ENCODE measurements at places on chromosomes 16 and 17.
A peak's percentile ranks its signal among the peaks of the same experiment; 100 is the strongest.

DNA sequence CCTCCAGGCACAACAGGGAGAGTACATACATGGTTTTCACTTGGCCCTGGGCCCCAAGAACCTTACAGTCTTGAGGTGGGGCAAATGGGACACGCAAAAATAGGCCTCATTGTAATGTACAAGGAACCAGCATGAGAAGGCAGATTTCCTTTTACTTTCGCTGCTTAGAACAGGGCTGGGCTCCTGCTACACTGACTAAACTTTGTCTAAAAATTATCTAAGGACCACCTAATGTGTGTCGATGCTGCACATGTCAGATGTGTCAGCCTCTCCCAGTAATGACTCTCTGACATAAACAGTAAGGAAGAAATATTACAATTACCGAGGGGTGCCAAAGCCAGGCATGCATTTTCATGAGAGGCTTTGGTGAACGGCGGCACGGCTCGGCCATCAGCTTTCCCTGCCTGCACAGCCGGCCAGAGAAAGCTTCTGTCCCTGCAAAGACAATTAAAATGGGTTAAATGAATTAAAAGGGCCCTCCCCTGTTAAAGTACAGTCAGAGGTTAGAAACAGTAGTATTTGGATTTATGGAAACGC lies 224.2 kb upstream of the IRX3 start:
- no peak for DNase-seq

GRCh38 chr17:78838574-78839005 lies 2.0 kb downstream of the USP36 start:
- DNase-seq: no peak

GRCh38 chr17:42980274-42980765 lies at the start of gene RUNDC1:
RUNDC1 (plus strand) TSS chr17:42980565; CDS start chr17:42980577, 12 bp downstream.
- DNase-seq: peak; percentile 88

DNA sequence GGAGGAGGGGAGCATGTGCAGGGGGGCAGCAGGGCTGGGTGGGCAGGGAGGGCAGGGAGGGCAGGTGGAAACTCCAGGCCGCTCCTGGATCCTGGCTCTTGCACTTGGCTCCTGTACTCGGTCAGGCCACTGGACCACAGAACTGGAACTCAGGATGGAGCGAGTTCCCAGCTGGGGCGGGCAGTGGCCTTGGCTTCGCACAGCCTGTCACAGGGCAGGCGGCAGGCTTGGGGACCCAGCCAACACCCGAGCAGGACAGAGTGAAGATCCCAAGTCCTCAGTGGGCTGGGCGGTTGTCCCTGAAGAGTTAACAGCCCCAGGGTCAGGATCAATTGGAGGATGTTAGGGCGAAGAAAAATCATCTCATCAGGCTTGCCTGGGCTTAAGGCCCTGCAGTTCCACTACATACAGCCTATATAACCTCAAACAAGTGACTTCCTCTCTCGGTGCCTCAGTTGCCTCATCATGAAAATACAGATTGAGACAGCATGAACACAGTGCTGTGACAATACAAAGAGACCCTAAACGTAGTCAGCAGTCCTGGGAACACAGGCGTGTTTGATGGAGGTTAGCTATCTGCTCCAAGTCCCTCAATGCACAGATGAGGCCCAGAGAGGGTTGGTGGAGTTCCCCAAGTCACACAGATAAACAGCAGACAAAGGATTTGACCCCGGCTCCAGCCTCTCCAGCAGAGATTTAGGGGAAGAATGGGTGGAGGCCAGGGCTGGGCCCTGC lies 21.9 kb downstream of the ZNF423 start:
- no peak for DNase-seq

- no peak for DNase-seq
Observed at GRCh38 chr16:30397776-30398660, 2.8 kb downstream of the ZNF48 start.

Data from stimulated activated CD8-positive, alpha-beta memory T cell treated with anti-CD3 and anti-CD28 coated beads, Interleukin-15, amount 100 ng/mL, for 48 hours (primary cell).